ENCODE measurements at places on chromosomes 3 and 15.

DNA sequence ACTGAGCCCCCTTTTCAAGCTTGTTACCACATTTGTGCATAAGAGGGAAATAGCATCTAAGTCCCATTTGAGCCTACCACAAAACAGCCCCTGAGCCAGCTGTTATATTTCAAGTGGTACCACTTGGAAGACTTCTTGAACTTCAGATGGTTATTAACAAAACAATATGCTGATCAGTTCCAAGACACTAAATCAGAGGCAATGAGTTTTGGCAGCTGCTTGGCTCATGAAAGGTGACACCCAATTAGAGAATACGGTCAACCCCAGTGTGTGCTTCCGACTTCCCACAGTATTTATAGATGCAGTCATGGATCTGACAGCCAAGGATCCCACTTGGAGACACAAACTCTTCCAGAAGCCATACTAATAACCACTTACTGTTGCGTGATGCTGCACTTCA, 469.6 kb upstream of the PPP2R3A start:
- DNase-seq, result no peak

GRCh38 chr3:137738710-137739109, 25.4 kb upstream of the SOX14 start:
- no peak for DNase-seq

DNA sequence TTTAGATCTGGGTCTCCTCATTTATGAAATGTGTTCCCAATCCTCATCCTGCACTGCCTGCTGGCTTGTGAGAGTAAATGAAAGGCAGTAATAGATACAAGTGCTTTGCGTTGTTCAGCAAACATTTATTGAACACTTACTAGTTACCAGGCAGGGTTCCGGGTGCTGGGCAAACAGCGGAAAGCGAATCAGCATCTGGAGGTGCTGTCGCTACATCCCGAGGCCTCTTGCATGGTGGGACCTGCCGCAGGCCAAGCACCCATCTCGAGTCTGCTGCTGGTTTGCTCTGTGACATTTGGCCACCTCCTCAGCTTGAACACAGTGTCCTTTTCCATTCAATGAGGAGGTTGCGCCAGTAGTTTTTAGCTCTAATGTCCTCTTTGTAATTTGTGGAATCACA, 24.8 kb downstream of the TRAK1 start:
- DNase-seq, result no peak

DNA sequence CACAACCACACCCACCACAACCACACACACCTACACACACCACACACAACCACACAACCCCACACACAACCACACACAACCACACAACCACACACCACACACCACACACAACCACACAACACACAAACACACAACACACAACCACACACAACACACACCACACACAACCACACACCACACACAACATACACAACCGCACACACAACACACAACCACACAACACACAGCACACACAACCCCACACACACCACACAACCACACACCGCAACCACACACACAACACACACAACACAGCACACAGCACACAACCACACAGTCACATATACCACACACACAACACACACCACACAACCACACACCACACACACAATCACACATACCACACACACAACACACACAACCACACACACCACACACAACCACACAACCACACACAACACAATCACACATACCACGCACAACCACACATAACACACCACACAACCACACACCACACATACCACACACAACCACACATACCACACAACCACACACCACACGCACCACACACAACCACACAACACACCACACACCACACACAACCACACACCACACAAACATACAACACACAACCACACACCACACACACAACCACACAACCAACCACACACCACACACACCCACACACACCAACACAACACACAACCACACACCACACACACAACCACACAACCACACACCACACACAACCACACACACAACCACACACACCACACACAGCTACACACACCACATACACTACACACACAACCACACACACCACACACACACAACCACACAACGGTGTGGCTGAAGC, 23.7 kb downstream of the CPN2 start:
- DNase-seq, result peak; percentile 56

DNA sequence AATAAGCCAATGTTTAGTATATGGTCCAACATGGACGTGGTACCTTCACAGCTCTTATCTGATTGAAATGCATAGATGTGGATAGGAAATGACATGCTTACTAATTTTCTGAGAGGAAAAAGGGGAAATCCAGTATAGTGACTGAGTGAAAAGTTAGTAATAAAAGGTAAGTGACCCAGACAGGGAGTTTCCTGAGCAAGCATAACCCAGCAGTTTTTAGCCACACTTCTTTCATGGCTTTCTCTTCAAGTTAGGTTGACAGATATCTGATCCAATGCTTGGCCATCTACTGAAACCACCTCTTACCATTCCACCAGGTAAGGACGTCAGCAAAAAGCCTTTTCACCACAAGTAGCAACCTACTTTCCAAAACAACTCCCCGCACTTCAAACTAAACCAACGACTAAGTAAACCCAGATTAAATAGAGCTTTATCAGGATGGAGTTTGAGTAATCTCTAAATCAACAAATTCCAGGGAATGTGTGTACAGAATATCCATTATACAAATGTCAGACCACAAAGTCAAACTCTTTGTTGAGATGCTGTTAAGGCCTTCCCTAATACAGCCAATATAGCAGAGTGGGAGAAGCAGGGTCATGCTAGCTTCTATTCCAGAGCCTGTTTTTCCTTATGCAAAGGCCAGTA, 329.7 kb downstream of the RORA start:
- no peak for DNase-seq

- no peak for DNase-seq
Measured at GRCh38 chr3:189369636-189370035, 197.9 kb downstream of the TPRG1 start.

- peak; percentile 20 for DNase-seq
Measured at GRCh38 chr15:25508369-25509002, 69.7 kb upstream of the UBE3A start.

GRCh38 chr3:189513281-189514117, 117.7 kb upstream of the TP63 start:
- peak; percentile 8 for DNase-seq

- DNase-seq, result peak; percentile 79
Measured at GRCh38 chr3:36380221-36381031, at the start of gene STAC. Gene STAC, plus strand, starts transcription at chr3:36380504. Its CDS starts 140 bp downstream, at chr3:36380644.

DNA sequence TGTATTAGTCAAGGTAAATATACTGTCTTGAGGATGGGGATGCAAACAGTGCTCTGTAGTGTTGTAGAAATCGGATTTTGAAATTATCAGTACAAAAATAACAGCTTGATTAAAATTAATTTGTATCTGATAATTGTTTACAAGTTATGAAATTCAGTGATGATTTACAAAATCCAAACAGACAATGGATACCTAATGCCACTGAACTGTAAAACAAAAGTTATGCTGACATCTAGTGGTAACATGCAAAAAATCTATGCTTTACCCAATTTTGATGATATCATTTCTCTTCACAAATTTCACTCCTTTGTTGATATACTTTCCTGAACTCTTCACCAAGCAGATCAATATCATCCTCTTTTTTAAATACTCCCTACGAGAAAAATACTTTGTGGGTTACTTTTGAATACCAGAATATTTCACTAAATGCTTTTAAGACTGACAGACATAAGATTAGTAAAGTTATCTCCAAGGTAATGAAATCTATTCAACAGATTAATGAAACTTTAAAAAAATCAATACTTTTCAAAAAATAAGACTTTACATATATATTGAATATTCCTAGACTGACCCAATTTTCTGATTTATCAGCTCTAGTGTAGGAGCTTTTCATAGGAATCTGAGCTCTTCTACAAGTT, 36.0 kb downstream of the MNS1 start:
- peak; percentile 29 for DNase-seq

DNA sequence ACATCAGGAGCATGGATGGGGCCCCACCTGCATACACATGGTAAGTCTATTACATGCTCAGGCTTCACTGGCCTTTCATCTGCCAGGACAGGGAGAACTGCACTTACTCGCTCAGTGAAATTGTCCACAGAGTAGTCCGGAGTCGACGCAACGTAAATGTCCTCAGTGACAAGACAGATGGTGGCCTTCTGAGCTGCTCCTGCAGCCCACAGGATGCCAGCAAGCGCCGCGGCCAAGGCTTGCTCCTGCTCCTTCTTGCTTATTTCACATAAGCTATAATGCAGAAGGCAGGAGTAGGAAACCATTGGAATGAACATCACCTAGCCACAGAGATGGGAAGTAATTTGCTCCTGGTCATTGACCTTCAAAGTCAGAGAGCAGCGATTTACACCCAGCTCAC, 14.4 kb downstream of the MINDY4B start:
- no peak for DNase-seq

- DNase-seq, result no peak
Measured at GRCh38 chr15:27449941-27450340, 479.0 kb downstream of the GABRG3 start.

- no peak for DNase-seq
Measured at GRCh38 chr3:157452097-157452496, 15.4 kb downstream of the PTX3 start.

- DNase-seq, result peak; percentile 98
Measured at GRCh38 chr3:197031315-197032285, 2.0 kb upstream of the MELTF start.

DNA sequence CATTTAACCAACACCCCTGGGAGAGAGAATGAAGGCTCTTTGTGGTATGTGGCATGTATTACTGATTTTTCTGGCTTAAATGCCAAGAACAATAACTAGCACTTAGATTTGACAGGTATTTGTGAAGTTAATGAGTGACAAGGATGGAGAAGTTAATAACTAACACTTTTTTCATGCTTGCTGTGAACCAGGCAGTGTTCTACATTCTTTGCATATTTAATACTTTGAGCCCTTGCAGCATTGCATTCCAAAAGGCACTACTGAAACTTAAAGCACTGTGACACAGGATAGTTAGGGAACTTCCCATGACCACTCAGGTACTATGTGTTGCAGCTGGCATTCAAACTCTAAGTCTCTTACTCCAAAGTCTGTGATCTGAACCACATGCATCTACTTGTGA, 650.6 kb downstream of the ZPLD1 start:
- DNase-seq, result peak; percentile 88

GRCh38 chr15:41950127-41950483, 22.3 kb downstream of the EHD4 start:
- DNase-seq, result no peak

DNA sequence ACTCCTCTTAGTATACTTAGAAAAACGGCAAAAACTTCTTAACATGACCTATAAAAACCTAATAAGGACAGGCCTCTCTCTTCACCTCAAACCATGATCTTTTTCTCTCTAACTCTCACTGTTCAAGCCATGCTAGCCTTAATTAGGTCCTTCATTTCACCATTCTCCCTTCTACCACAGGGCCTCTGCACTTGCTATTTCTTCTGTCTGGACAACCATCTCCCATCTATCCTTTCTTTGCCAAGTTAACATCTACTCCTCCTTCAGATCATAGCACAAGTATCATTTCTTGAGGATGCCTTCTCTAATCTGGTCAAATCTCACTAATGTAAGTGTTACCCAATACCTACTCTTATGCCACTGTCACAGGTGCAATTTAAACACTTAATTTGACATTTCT, 39.1 kb downstream of the TMCC1 start:
- no peak for DNase-seq

GRCh38 chr3:62631488-62631887, 243.7 kb downstream of the CADPS start:
- DNase-seq, result no peak

GRCh38 chr3:30480587-30480986, 125.8 kb upstream of the TGFBR2 start:
- no peak for DNase-seq

DNA sequence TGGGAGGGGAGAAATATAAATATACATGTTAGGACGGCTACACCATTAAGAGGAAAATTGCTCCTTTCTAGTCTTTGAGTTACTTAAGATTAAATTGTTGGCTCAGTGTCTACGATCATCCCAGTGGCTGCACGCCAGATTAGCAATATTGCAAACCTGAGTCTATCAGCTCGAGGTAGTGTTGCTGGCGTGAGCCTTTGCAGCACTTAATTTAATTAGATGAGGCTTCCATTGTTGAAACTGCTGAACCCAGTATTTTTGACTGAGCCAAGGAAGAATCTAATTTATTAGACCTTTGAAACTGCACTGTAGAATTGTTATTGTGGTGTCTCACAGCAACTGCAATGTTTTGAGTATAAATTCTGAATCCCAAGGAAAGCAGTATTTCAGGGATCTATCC, 782.4 kb upstream of the ROBO1 start:
- DNase-seq, result no peak

DNA sequence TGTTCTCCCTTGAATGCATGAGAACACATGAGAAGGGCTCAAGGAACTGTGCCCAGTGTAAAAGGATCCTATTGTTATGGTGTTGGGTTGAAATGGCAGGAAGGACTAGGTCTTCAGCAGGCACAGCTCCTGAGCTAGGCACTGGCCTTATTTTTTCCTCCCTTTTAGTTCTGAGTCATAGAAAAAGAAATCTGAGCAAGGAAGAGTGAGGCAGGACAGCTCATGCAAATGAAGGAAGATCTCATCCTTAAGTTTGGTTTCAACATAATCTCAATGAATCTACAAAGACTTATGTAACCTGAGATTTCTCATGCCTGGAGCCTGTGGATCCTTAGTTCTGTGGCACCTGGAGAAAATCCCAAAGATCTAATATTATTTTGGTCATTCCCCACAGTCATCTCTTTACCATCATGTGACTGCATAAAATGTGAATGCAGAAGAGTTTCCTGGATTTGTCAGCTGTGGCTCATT, 188.6 kb upstream of the TBL1XR1 start:
- peak; percentile 16 for DNase-seq

DNA sequence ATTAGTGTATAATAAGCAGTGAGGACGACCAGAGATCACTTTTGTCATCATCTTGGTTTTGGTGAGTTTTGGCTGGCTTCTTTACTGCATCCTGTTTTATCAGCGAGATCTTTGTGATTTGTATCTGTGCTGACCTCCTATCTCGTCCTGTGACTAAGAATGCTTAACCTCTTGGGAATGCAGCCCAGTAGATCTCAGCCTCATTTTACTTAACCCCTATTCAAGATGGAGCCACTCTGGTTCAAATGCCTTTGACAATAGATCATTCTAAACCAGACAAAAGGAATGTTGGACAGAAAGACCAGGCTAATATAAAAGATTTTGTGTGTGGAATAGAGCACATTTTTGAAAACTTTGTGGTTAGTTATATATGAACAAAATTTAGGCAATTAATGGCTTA, 618.5 kb upstream of the BCHE start:
- peak; percentile 31 for DNase-seq

DNA sequence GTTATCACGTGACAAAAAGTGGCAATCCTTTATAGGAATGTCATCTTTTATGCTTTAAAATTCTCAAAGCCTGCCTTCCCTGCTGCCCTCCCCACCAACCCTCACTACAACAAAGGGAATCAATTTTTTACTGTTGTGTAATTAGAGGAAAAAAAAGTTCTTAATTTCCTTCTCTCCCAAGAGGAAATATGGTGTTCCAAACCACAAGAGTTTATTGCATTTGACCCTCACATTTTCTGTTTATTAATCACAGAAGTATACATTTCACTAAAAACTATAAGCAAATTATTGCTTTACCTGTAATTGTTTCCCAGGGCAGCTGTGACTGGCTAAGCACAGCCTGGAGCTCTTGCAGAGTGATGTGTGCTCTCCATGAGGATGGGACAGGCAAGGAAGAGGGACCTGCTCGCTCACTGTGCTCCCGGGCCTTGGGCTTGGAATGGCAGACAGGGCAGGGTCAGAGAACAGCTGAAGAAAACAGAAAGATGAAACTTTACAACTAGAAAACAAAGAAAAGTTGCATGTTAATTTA, 31.3 kb upstream of the ATP10A start:
- no peak for DNase-seq

- DNase-seq, result no peak
Measured at GRCh38 chr3:10286596-10287295, 6.0 kb downstream of the GHRL start.
